ENCODE measurements at places on chromosomes 5 and 9.

GRCh38 chr5:179268399-179268952, 76.8 kb downstream of the ADAMTS2 start:
- no peak for DNase-seq

DNA sequence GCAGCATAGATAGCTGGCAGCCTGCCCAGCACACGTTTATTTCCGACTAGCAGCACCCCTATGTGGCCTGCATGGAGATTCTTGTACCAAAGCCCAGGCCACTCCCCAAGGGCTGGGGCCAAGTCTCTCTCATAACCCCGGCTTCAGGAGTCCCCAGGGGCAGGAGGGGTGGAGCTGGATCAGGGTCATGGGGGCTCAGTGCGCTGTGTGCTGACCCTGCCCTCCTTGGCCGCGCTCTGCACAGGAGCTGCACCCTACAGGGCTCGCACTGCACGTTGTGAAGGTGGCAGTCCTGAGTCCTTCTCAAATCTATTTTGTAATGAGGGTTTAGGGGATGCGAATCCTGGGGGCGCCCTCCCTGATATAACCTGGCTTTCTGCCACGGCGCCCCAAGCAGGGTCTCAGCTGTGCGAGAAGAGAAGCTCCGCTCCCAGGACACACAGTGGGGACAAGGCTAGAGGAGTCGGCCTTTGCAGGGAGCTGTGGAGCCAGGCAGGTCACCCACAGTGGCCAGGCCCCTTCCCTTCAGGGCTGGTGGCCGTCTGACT, 28.6 kb downstream of the NKD2 start:
- DNase-seq: no peak

- no peak for DNase-seq
These were observed 24.2 kb upstream of the ELAVL2 start for GRCh38 chr9:23850242-23850689.

- no peak for DNase-seq
These were observed 65.5 kb upstream of the POU4F3 start for GRCh38 chr5:146273109-146273508.

- peak; percentile 48 for DNase-seq
These were observed 16.9 kb upstream of the ZNF366 start for GRCh38 chr5:72523960-72524582.

GRCh38 chr5:119311688-119312087, 44.1 kb upstream of the TNFAIP8 start:
- no peak for DNase-seq

Data from fibroblast of skin of left quadriceps (primary cell).